ENCODE measurements at places on chromosomes 12 and 14.

DNA sequence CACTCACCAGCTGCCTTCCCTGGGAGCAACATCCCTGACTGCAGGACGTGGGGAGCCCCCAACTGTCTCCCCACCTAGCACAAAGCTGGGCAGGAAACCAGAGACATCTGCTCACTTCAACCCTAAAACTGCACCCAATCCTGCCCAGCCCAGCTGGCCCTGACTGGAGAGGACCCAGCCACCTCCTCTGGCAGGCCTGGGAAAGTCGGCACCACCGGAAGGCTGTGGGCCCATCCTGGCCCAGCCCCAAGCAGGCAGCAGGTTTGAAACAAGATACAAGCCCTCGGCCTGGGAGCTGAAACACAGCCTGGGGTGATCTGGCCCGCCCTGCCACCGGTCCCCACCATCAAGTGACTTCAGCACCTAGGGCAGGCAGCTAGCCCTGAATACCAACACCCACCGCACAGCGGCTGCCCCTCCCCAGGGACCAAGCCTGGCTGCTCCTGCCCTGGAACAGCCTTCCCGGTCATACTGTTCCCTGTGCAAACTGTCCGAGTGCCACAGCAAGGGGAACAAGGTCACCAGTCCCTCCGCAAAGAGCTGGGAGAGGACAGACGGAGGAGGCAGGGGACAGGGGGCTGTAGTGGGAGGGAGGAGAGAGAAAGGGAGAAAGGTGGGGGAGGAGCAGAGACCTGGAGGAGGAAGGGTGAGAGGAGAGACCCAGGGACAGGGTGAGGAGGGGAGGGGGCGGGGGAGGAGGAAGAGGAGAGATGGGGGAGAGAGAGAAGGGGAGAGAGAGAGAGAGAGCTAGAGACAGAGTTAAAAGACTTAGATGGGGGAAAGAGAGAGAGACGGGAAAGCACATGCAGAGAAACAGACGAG lies 115.7 kb downstream of the RFLNA start:
- no peak for DNase-seq

DNA sequence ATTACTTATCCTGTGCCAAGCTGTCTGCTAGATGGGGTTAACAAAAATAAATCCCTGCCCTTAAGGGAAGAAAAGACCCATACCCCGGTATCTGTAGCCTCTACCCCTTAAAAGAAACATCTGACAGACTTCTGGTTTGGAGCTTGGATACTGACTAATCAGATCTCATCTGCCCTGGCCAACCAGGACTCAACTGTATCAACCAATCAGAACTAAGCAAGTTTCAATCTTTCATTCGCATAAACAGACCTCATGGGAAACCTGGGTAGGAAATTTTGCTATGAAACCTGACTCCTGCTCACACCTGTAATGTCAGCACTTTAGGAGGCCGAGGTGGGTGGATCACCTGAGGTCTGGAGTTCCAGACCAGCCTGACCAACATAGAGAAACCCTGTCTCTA lies 26.4 kb upstream of the PRMT8 start:
- no peak for DNase-seq

GRCh38 chr14:39367387-39367751 lies 64.9 kb downstream of the FBXO33 start:
- DNase-seq = no peak

- no peak for DNase-seq
These were observed 2.7 kb upstream of the KLHL33 start for GRCh38 chr14:20438664-20439063.

- DNase-seq = no peak
These were observed 188.6 kb downstream of the EGLN3 start for GRCh38 chr14:33762161-33762851.

- DNase-seq = no peak
These were observed 26.3 kb downstream of the LDHB start for GRCh38 chr12:21631367-21631766.

DNA sequence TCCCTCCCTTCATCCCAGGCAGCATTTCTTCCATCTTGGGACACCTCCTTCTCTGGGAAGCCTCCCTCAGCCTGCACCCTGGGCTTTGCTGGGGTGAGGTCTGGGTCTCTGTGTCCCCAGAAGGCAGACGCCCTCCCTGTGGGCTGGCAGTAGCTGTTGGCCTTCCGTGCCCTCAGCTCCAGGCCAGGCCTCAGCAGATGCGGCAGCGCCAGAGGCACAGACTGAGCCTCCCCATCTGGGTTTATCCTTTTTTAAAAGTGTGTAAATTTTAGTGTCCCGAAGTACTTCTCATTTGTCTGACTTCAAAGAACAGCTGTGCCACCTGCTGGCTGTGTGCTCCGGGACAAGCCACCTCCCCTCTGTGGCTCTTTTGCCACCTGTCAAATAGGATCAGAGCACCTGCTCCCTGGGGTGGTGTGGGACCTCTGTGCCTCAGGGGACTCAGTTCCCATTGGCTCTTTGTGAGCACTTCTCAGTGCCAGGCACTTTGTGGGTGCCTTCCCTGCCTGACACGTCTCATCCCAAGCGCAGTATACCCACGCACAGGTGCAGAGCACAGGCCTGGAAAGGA lies 11.1 kb downstream of the EXOC3L4 start:
- no peak for DNase-seq

GRCh38 chr14:31212893-31213292 lies 5.3 kb upstream of the HECTD1 start:
- DNase-seq = no peak

- DNase-seq = no peak
These were observed 76.6 kb downstream of the RASSF9 start for GRCh38 chr12:85759623-85760022.

DNA sequence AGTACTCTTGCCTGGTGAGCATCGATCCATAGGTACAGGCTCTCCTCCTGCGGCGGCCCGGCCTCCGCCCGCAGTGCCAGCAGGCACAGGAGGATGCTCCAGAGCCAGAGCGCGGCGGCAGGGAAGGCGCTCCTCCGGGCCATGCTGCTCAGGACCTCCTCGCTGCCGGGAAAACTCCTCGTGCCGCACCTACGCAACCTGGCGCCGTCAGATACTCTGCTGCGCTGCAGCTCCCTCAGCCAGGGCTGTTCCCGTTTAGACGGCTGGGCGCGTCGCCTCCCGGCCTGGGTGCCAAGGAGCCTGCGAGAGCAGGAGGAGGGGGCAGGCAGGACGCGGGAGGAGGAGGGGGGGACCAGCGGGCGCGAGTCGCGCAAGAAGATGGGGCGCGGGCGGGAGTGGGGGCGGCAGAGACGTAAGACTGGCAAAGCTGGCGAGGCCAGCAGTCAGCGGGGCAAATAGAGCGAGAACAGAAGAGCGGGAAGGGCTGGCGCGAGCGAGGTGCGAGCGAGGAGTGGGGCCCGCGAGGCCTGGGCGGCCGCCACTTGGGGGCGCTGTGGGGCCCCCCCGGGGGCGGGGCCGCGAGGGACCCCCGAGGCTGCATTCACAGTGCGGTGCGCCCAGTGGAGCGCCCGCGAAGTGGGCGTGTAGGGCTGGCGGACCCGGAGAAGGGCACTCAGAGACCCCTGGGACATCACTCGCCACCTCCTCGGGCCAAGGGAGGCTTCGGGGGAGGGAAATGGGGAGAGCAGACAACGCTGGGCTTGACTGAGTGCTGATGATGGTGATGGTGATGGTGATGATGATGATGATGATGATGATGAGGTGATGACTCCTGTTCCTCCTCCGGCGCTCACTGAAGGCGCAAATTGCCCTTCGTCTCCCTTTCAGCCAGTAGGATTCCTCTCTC lies at the start of gene WIF1:
WIF1 (minus strand) TSS at position 257 of the 907 bp plus-strand sequence; CDS start at position 143, 114 bp downstream.
- DNase-seq = no peak

- no peak for DNase-seq
These were observed 326.5 kb downstream of the NAV3 start for GRCh38 chr12:78157199-78157598.

GRCh38 chr14:91038439-91038838 lies 22.0 kb downstream of the RPS6KA5 start:
- DNase-seq = no peak
